Pulmonary artery endothelial cell (primary cell): ENCODE measurements at places on chromosomes 4 and X. TPM values are rescaled to one million over a fixed set of nuclear protein-coding genes. Genes with fewer than 3 reads are reported as not detected.

Gene KLF8
- 1.2 and 1.3 TPM in 2 replicates for total RNA-seq

Gene BEX3
- 232 and 264 TPM in 2 replicates for total RNA-seq

Gene BRS3
- total RNA-seq: not detected in 2 replicates

Gene STOX2
- 0.07 and 0.14 TPM in 2 replicates for total RNA-seq

Gene RELL1
- total RNA-seq: 231 and 291 TPM in 2 replicates

Gene GPRASP1
- 1.1 and 1.4 TPM in 2 replicates for total RNA-seq

Gene GATA1
- not detected in 2 replicates for total RNA-seq

Gene TSPAN6
- 43.8 and 60.5 TPM in 2 replicates for total RNA-seq

Gene ASB12
- total RNA-seq: not detected in 2 replicates

Gene SMR3B
- not detected in 2 replicates for total RNA-seq

Gene RAI2
- total RNA-seq: 0.13 and 0.35 TPM in 2 replicates

Gene EMCN
- total RNA-seq: 105 and 117 TPM in 2 replicates

Gene CXCL3
- total RNA-seq: 1.2 and 1.5 TPM in 2 replicates

Gene ARMCX2
- total RNA-seq: 44.7 and 52.7 TPM in 2 replicates

Gene PCDH19
- total RNA-seq: 0.11 and 0.33 TPM in 2 replicates

Gene ZDHHC15
- 0.13 and 0.14 TPM in 2 replicates for total RNA-seq

Gene DDIT4L
- 1.9 and 13.7 TPM in 2 replicates for total RNA-seq

Gene COL4A5
- 15.3 and 18.9 TPM in 2 replicates for total RNA-seq

Gene CYSLTR1
- not detected in 2 replicates for total RNA-seq

Gene AFF2
- 0.26 TPM in 1 of 2 replicates, not detected in the other for total RNA-seq

Gene RHOXF2
- not detected in 2 replicates for total RNA-seq

Gene PPM1K
- total RNA-seq: 9.0 and 13.3 TPM in 2 replicates

Gene ABCG2
- 4.5 and 11.9 TPM in 2 replicates for total RNA-seq

Gene SPANXD
- total RNA-seq: not detected in 2 replicates

Gene TMEM156
- total RNA-seq: 0.92 and 2.4 TPM in 2 replicates

Gene PGM2
- 47.8 and 66.0 TPM in 2 replicates for total RNA-seq

Gene BEND2
- total RNA-seq: not detected in 2 replicates

Gene TCP11X2
- not detected in 2 replicates for total RNA-seq

Gene HSFX3
- total RNA-seq: not detected in 2 replicates

Gene EVC
- total RNA-seq: 17.8 and 33.4 TPM in 2 replicates

Gene TLR6
- 1.2 and 1.5 TPM in 2 replicates for total RNA-seq

Gene RHOXF2B
- total RNA-seq: not detected in 2 replicates

Gene AMER1
- 1.6 and 2.3 TPM in 2 replicates for total RNA-seq

Gene CFP
- total RNA-seq: 0.13 and 0.18 TPM in 2 replicates

Gene MSL3
- total RNA-seq: 50.7 and 54.8 TPM in 2 replicates

Gene OTC
- total RNA-seq: not detected in 2 replicates

Gene MID2
- total RNA-seq: 44.1 and 80.6 TPM in 2 replicates

Gene SRPX
- total RNA-seq: 368 and 413 TPM in 2 replicates

Gene SASH3
- total RNA-seq: not detected in 2 replicates

Gene GPR119
- not detected in 2 replicates for total RNA-seq

Gene IQCM
- not detected in 2 replicates for total RNA-seq

Gene TMEM154
- total RNA-seq: 6.1 and 9.1 TPM in 2 replicates

Gene FGG
- total RNA-seq: not detected in 2 replicates

Gene HSFX1
- 0.28 and 0.40 TPM in 2 replicates for total RNA-seq

Gene GRIA3
- under 0.01 TPM in 1 of 2 replicates, not detected in the other for total RNA-seq

Gene PLAC8
- 0.33 and 0.60 TPM in 2 replicates for total RNA-seq

Gene AREG
- 0.20 and 0.32 TPM in 2 replicates for total RNA-seq

Gene APELA
- total RNA-seq: not detected in 2 replicates

Gene GYPE
- 0.13 and 0.49 TPM in 2 replicates for total RNA-seq

Gene GPR34
- not detected in 2 replicates for total RNA-seq
